Stimulated activated CD8-positive, alpha-beta memory T cell treated with anti-CD3 and anti-CD28 coated beads, Interleukin-2, amount 100 ng/mL, for 1 hour (primary cell): ENCODE measurements at places on chromosomes 1 and 21.

DNA sequence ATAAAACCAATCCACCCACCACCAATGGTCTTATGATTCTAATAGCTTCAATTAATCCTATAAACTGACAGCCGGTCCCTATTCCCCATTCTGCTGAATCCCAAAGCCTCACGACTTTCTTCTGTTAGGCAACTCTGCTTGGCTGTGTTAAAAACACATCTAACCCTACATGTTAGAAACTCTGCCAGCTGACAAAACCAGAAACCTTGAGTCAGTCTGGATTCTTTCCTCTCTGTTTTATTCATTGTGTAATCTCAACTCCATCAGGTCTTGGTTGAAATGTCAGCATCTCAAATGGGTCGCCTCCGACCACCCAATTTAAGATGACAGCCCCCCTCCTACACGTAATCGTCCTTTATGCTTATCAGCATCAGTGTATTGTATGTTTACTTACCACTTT lies 312.1 kb downstream of the DISC1 start:
- DNase-seq, result no peak

DNA sequence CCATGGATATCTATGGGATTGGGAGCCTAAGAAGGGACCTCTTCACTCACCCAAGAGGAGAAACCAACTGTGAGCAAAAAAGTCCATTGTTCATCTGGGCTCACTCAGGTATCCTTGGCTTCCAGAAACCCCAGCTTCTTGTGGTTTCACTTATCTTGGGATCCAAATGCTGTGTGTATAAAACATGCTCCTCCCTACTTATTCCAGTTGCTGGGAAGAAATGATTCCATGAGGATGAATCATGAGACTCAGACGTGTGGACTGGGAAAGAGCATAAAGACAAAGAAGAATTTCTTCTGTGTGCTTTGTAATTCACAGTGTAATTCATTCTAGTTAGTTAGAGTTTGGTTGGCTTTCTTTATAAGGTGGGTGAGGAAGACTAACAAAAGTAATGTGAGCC lies 283.7 kb downstream of the ZNF648 start:
- no peak for DNase-seq

GRCh38 chr1:234975122-234975940 lies 153.3 kb downstream of the TOMM20 start:
- no peak for DNase-seq

GRCh38 chr1:202205523-202206190 lies 12.1 kb downstream of the LGR6 start:
- no peak for DNase-seq
